ENCODE measurements at places on chromosomes 4 and X.

DNA sequence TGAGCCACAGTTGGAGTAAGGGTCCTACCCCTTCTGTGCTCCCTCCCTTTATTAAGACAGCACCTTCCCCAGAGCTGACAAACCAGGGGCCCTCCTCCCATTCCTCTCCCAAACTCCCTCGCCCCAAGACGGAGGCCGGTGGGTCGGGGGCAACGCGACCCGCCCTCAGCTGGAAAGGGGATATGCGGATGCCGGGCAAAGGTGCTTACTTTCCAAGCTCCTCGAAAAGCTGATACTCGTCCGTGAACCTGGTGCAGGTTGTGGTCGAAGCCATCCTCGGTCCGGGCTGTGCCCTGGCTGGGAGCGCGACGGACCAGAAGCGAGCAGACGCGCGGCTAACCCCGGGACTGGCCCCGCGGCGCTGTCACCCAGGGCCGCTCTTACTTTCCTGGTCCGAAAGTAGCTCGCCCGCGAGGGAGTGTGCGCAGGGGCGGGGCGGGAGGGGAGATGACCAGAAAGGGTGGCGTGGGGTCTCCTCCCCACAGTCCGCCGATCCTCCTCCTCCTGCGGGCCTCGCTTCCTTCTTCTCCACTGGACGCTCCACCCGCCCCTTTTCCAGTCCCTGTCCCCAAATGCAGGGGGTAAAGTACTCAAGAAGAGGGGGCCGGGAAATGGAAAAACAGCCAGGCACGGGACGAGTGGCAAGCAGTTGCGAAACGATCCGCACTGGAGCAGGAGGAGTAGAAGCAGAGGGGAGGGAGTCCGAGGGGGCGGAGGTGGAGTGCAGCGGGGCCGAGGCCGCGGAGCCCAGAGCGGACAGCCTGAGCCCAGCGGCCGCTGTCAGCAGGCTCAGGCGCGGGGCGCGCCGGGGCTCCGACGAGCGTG, 531 bp downstream of the CAMK2D start:
- DNase-seq, result peak; percentile 42

DNA sequence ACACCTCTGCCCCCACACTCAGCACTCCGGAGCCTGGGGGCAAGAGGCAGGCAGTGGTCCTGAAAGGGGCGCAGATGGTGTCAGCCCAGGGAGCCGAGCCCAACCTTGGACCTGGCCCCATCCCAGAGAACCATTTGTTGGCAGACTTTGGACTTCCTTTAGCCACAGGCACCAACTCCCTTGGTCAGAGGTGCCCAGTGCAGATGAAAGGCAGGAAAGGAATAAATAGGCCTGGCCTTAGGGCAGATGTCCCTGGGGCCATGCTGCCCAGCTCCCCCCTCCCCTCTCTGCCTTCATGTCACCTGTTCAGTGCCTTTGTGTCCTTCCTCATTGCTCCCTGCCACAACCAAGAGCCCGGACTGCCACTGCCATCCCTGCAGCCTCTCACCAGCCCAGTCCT, 52.8 kb downstream of the SEL1L3 start:
- no peak for DNase-seq

DNA sequence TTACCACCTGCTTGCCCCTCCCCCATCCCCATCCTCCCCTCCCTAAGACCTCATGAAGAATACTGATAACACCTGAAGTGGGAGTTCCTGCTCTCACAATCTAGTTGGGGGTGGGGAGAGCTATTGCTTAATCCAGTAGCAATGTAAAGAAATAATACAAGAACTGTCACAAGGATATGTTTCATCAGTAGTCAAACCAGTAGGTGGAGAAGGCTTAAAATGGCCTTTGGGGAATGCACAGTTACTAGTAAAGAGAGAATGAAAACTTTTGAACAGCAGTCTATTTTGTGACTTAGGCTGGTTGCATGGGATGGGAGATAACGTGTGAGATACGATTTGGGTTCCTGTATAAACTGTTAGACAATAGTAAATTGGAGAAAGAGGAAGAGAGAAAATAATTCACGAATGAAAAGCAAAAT, 6.0 kb downstream of the GALNT7 start:
- no peak for DNase-seq

GRCh38 chrX:153600032-153600373, 1.1 kb upstream of the CCNQ start:
- no peak for DNase-seq

GRCh38 chr4:41362621-41363383, 106.1 kb downstream of the UCHL1 start:
- DNase-seq, result no peak

DNA sequence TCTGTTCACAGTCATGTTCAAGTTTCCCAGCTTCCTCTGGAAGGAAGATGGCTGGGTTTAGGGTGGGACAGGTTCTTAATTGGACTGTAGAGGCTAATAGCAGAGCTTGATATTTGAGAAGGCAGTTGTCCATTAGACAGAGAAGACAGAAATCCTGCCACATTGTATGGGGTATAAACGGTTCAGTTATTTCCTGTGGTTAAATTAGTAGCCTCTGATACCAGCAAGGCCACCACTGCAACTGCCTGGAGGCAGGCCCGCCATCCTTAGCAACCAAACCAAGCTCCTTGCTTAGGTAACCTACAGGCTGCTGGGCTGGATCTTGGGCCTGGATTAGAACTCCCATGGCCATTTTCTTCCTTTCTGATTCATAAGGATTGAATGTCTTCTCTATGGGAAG, 1367.0 kb downstream of the PCDH7 start:
- DNase-seq, result no peak

DNA sequence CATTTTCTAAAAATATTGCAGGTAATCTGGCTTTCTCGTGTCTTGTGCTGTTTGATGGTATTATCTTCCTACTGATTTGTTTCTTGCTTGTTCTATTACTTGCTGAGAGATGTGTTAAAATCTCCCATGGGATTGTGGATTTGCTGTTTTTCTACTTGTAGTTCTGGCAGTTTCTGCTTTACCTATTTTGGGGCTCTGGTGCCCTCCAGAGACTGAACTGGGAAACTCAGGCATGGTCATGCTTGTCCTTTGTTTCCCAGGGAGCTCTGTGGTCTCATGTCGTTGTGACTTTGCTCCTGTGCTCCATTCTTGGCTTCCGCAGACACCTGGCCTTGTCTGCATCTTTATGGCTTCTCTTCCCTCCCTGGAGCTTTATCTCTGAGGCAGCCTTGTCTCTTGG, 39.5 kb downstream of the NSD2 start:
- DNase-seq, result peak; percentile 18

- no peak for DNase-seq
These were observed 245.6 kb downstream of the THOC2 start for GRCh38 chrX:123487236-123487635.

- DNase-seq, result no peak
These were observed 57.0 kb upstream of the GBA3 start for GRCh38 chr4:22635692-22636091.

GRCh38 chr4:168273838-168274237, 44.7 kb downstream of the DDX60 start:
- no peak for DNase-seq

Data from activated CD4-positive, alpha-beta T cell treated with anti-CD3 and anti-CD28 coated beads for 4 hours (primary cell).